NCI-H2081 treated with DMSO at 0.1 percent for 48 hours (cell line): ENCODE measurements at places on chromosomes 11 and 22.

GRCh38 chr11:109958131-109958820 lies 134.9 kb upstream of the ZC3H12C start:
- no peak for DNase-seq

DNA sequence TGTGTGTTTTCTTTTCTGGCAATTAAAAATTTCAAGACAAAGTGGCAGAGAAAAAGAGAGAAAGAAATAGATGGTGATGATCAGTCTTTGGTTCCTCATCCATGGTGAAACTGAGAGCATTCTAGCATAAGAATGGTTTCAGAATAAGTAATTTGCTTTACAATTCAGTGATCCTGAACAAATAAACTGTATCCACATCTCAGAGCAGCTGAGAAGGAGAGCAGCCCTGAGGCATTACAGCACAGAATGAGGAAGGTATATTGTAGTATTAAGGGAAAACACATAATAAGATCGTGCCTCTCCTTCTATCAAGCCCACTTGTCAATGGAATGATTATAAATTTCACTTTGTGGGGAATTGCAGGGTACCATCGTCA lies 17.4 kb downstream of the LUZP2 start:
- DNase-seq: no peak

- no peak for DNase-seq
These were observed 15.1 kb upstream of the CD3E start for GRCh38 chr11:118289401-118289800.

- no peak for DNase-seq
These were observed 7.3 kb downstream of the SART1 start for GRCh38 chr11:65968600-65969482.

GRCh38 chr22:37887584-37888378 lies 18.3 kb upstream of the MICALL1 start:
- no peak for DNase-seq

DNA sequence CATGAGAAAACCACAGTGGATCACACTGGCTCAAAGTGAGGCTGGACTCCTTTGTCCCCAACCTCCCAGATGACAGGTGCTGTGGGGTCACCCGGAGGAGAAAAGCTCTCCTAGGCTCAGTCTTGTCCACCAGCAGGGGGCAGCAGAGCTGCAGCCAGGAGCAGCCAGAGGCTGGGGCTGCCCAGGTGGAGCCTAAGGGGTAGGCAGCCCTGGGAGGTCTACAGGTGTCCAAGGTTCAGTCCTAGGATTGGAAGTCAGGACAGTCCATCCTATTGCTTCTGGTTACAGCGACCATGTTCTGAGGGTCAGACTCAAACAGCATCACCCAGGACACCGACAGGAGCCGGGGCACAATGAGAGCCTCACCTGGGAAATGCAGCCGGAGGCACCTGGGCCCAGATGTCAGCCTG lies 77.6 kb upstream of the IGLL5 start:
- DNase-seq: no peak
